ENCODE measurements at places on chromosomes 1 and 21.

- no peak for DNase-seq
Measured at GRCh38 chr1:20470194-20470593, 15.8 kb downstream of the CAMK2N1 start.

GRCh38 chr1:30911059-30911954 is 2.7 kb upstream of the SDC3 start:
- peak; percentile 43 for DNase-seq

DNA sequence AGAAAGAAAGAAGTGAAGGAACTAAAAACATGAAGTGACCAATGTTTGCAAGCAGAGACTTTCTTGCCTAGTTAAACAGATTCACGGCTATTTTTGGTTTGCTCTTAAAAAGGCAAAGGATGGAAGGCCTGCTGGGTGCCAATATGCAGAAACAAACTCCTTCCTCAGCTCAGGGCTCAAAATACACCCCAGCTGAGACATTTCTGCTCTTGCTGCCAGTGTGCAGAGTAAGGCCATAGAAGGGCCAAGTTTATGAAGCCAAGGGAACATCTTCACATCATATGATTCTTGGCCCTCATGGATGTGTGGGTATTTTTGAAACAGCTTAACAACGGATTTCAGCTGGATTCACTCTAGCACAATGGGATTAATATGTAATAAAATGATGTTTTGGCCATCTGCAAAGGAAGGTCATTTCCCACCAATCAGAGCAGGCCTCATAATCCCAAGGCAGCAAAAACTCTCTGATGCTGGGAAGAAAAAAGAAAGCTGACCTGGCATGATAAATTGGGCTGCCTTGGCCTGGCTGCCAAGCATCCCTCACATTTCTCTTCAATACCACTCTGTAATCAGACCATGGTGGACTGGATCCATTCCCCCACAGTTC is 70.7 kb downstream of the CAPZB start:
- no peak for DNase-seq

- DNase-seq: no peak
Measured at GRCh38 chr1:230206976-230207375, 139.9 kb downstream of the GALNT2 start.

DNA sequence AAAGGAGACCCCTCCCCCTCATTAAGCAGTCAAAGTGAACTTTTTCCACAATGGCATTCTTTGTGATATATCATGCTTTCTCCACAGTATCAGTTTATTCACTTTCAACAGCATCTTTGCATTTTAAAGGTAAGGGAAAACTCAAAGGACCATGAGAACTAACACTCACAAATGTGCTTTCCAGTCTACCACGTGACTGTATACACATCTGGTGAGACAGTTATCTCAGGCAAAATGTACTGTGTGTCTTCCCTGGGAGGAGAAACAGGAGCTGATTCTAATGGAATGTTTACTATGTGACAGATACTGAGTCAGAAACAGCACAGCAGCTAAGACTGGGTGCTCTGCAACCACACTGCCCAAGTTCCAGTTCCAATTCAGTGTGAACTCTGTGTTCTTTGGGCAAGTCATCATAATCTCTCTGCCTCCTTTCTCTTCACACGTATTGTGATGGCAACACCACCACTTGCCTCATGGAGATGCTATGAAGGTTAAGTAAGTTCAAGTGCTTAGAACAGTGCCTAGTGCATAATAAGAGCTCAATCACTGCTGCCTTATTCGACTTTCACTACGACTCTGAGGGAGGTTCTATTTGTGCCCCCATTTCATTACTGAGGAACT is 79.0 kb downstream of the SLC45A1 start:
- peak; percentile 52 for DNase-seq

DNA sequence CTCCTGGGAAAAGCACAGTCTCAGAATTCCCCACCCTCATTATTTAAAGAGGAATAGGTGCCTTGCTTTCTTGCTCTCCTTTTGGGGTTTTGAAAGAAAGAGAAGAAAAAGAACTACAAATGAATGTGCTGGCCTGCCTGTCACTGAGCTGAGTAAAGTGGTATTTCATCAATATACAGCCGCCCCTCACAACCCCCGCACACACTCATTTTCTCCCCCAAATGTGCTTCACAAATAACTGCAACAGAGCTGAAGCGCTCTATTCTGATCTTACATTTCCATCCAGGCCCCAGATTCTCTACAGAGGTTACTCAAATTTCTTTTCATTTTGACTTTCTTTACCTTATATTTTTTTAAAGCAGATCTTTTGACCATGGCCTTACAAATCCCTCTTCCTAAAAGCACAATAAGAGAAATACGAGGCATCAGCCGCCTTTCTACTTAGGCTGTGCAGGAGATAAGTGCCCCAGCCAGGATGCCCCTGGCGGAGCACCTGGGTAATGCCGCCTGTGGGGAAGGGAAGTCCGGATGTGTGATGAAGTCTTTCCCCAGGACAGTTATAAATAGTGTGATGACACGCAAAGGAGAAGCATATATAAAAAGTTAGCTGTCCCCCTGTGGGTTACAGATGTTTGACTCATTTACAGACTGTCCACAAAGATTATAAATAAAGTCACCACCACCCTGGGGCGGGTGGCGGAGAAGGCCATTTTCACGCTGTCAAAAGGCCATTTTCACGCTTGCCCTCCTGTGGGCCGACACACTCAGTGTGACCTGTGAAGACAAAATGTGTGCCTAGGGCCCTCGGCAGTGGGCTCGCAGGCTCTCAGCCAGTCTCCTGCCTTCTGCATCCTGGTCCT is 6.5 kb downstream of the KCNN3 start:
- DNase-seq: peak; percentile 86

DNA sequence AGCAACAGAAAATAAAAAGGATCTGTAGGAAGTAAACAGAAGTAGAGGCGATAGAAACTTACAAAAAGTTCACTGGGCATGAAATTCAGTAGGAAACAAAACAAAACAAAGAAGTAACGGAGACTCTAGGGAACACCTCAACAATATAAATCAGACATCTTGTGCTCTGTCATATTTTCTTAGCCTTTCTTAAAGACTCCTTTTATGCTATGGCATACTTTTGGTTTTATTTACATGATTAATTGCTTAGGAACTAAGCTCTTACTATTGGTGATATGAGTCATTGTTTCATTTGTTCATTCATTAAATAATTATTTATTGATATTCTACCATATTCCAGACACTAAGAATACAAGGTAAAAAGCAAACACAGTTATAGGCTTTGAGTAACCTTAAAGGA is 126.6 kb downstream of the KCNT2 start:
- DNase-seq: no peak

DNA sequence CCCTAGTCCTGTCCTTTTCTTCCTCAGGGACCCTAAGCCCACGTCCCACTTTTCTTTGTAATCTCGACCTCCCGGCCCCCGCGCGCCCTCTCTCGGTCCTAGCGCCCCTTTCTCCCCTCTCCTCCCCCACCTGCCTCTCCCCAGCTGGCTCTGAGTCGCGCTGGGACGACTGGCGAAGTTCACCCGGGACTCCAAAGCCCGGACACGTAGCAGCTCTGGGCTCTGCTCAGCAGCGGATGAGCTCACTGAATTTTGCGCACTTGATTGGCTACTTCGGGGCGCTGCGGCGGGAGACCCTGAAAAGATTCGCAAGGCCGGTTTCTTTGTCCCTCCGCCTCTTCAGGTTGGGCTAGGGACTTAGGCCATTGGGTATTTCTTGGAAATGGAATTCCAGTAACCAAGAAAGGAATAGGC is 16.3 kb upstream of the ACKR1 start:
- DNase-seq: peak; percentile 56

- DNase-seq: no peak
Measured at GRCh38 chr1:244060686-244061085, 9.6 kb downstream of the ZBTB18 start.

DNA sequence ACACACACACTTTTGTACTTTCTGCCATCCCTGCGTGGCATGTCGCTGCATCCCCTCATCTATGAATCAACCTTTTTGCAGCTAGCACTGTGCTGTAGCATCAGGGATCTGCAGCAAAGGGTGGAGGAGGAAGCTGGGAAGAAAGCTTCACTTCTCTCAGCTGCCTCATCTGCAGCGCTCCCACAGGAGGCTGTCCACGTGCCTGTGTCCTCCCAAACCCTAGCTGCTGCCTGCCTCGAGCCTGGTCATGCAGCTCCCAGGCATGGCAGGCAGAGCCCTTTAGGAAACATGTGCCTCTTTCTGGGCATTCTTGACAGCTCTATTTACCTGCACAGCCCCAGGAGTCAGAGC is 262.1 kb upstream of the SGIP1 start:
- DNase-seq: no peak

DNA sequence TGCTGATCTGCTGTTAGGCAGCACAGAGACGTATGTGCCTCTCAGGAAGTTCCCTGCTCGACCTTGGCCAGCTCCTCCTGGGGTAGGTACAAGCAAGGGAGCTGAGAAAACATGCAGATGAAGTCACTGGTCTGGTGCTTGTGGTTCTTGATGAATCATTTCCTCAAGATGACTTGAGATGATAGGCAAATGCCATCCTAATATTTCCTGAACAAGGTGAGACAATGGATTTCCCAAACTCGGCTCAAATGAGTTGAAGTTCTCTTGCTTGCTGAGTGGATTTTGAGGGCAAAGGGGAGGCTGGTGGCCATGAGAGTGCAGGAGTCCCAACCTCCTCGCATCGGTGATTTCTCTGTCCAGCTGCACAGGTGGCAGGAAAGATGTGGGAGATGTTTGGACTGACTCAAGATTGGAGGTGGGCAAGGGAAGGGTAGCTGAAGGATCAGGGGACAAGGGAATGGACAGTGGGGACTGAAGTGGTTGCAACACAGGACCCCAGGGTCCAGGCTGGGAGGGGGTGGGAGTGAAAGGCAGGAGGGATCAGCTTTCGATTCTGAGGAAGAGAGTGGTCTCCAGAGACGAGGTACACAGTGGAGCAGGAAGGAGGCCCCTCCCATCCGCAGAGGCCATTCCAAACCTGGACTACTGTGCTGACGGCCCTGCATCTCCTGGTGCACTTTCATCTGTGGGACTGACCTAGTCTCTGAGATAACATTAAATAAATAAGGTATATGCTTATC is 63.9 kb downstream of the CAPN2 start:
- DNase-seq: no peak

GRCh38 chr1:230622151-230622550 is 20.1 kb upstream of the COG2 start:
- no peak for DNase-seq

- DNase-seq: no peak
Measured at GRCh38 chr1:37997256-37998088, 7.7 kb upstream of the SF3A3 start.

DNA sequence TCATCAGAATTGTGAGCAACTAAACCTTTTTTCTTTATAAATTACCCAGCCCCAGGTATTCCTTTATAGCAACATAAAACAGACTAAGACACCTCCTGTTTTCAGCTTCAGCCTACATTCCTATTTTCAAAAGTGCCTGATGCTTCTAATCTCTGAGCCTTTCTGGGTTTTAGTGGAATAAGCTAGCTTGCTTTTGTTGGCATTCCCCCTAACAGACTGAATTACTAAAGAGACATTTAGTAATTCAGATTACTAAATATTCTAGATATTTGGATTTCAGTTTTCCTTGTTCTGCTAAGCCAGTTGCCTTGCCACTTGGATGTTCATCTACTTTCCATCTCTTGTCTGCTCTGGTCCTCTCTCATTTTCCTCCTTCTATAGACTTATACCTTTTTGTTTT is 10.5 kb upstream of the GNG12 start:
- no peak for DNase-seq

- no peak for DNase-seq
Measured at GRCh38 chr1:156001662-156002171, 19.0 kb downstream of the SSR2 start.

DNA sequence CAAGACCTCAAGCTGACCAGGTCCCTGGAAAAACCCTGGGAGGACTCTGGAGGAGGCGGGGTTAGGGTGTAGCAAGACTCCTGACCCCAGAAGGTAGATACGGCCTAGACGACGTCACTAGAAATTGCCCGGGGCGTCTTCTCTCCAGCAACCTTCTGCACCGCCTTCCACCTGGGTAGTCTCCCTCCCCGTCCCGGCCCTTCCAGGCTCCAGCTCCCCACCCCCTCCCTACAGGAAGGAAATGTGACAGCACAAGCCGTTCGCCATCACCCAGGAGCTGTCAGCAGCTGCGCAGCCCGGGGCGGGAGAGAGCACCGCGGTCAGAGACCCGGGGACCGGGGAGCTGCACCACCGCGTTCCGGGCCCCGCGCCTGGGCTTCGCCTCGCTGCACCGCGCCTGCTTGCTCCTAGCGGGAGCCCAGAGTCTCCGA is 20.0 kb downstream of the SERTAD4 start:
- DNase-seq: no peak

- no peak for DNase-seq
Measured at GRCh38 chr1:100927276-100927675, 31.4 kb downstream of the SLC30A7 start.

DNA sequence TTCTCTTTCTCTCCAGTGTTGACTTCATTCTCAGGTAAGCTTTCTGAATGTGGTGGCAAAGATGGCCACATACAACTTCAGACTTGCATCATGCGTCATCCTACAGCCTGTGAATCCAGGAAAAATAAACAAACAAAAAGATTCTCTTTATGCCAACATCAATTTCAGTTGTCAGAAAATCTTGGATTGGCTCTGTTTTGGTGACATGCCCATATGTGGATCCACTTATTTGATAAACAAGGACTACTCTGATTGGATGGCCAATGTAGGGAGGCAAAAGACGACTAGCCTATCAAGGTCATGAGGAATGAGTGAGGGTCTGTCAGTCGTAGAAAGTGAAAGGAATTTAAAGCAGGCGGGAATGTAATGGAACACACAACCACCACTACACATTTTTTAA is 866.6 kb downstream of the USP25 start:
- DNase-seq: no peak

GRCh38 chr1:112983537-112984131 is 27.6 kb upstream of the SLC16A1 start:
- DNase-seq: no peak

GRCh38 chr21:41366522-41367151 is 4.8 kb downstream of the MX2 start:
- DNase-seq: peak; percentile 49

DNA sequence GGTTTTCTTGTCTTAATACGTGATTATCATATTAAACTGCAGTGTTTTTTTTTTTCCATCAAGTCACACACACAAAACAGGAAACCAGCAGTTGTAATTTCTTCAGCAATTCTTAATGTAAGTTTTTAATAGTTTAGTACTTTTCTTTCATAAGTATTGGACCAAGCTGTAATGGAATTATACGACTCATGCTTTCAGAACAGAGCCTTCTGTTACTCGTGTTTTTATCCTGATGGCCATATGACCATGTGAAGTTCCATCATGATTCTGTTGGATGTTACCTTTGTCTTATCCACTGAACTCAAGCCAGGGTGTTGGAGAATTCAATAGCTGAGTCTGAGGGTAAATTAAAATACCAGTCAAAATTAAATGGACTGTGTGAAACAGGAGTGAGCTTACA is 72.0 kb upstream of the S1PR1 start:
- DNase-seq: no peak

Measured in GM06990 (cell line).